ENCODE measurements at places on chromosomes 13 and 19. TPM values are rescaled to one million over a fixed set of nuclear protein-coding genes. Genes with fewer than 3 reads are reported as not detected.

FGF14 gene
- total RNA-seq = 3.1 TPM

SYT5 gene
- total RNA-seq = not detected

APOC4 gene
- not detected for total RNA-seq

ZNF534 gene
- not detected for total RNA-seq

ZNF561 gene
- 30.3 TPM for total RNA-seq

TSSK6 gene
- 3.3 TPM for total RNA-seq

ZFR2 gene
- not detected for total RNA-seq

COX7A1 gene
- total RNA-seq = 13.5 TPM

DCLK1 gene
- total RNA-seq = 4.2 TPM

MEX3D gene
- 18.0 TPM for total RNA-seq

DNA sequence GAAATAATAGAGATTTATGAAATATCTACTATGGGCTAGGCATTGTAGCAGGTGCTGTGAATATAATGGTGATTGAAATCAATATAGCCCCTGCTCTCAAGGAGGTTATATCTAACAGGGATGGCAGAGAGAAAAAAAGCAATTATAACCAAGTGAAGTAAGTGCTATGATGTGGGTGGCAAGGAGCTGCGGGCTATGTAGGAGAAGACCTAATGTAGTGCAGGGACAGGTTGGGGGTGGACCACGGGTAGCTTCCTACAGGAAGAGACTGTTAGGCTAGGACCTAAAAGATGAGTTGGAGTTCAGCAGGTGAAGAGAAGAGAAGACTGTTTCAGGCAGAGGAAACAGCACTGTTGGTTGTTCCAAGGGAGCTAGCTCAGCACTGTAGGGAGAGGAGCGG, 311.0 kb downstream of the KCNRG start:
- DNase-seq = no peak

- DNase-seq = no peak
Observed at GRCh38 chr19:53960886-53961285, 1.9 kb upstream of the CACNG8 start.

GRCh38 chr13:61358599-61358998, 57.0 kb downstream of the PCDH20 start:
- DNase-seq = no peak

- no peak for DNase-seq
Observed at GRCh38 chr13:49110913-49111170, 109.3 kb upstream of the MLNR start.

GRCh38 chr19:7926021-7926726, at the start of gene CTXN1:
TSS of gene CTXN1 (minus strand) at chr19:7926135. CDS start at chr19:7925538, 597 bp downstream.
- DNase-seq = peak; percentile 97

DNA sequence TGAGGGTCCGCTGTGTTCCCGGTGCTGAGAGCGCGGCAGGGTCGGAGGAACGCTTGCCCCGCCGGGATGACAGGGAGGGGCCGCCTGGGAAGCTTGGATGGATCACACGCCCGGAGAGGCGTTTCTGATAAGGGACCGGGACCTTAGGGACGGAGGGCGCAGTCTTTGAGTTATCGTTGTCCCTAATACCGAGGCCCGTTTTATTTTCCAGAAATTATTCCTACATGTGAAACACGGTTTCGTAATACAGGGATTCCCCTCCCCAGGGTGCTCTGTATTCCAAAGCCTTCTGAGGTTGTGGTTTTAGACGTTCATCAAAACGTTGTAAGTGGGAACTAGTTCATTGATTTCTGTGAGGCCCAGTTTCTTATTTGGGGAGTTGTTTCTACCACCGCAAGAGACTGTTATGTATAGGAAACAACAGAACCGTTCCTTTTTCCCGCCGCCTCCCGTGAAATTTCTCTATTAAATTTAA, 752 bp downstream of the PDCD5 start:
- no peak for DNase-seq

DNA sequence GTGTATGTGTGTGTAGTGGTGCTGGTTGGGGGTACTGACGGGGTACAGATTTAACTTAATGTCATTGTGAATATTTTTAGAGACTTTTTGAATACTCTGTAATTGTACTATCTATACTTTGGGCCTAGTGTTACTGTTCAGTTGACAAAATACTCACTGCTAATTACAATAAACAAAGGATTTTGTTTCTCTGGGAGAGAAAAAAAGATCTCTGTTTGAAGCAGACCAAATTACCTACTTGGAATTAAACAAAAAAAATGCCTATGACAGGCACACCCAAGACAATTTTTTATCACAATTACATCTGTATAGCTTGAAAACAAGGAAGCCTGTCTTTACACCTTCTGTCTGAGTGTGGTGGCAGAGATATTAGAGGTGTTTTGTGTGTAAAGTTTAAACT, 45.1 kb downstream of the OLFM4 start:
- no peak for DNase-seq

GRCh38 chr13:100434010-100434763, 154.4 kb downstream of the GGACT start:
- no peak for DNase-seq

DNA sequence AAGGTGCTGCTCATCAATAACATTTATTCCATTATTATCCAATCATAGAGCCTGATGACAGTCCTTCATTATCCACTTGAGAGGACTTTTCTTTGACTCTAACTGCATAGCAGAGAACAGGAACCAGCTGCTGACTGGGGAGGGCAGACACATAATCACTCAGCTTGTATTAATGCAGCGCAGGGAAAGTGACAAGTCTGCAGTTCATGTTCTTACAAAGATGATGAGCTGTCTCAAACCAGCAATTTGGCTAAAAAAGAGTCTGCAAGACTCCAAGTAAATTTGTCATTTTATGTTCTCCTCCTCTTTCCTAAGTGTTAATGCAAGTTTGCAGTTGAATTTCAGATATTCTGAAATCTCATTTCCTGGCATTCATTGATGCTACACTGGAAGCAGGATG, 40.0 kb upstream of the CBY2 start:
- no peak for DNase-seq

DNA sequence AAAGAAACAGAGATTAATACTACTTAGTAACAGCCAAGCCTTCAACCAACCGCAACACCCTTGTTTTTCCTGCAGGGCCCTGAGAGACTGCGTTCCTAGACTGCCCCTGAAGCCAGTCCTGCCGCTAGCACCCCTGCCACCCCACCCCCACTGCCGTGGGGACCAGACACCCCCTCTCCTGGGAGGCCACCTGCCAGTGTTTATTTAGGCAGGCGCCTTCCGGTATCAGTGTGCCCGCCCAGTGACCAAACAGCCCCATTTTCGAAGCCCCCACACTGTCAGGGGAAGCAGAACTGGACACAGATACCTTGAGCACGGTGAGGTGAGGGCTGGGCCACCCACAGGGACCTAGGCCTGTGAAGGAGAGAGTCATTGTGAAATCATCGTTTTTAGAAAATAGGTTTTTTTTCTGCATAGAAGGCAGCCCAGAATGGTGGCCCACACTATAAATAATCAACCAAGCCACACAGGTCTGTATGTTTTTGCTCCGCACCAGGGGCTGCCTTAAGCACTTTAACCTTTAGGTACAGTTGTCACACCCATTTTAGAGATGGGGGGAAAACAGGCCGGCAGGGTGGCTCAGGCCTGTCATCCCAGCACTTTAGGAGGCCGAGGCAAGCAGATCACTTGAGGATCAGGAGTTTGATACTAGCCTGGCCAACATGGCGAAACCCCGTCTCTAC, 3.5 kb upstream of the TLE5 start:
- DNase-seq = no peak

DNA sequence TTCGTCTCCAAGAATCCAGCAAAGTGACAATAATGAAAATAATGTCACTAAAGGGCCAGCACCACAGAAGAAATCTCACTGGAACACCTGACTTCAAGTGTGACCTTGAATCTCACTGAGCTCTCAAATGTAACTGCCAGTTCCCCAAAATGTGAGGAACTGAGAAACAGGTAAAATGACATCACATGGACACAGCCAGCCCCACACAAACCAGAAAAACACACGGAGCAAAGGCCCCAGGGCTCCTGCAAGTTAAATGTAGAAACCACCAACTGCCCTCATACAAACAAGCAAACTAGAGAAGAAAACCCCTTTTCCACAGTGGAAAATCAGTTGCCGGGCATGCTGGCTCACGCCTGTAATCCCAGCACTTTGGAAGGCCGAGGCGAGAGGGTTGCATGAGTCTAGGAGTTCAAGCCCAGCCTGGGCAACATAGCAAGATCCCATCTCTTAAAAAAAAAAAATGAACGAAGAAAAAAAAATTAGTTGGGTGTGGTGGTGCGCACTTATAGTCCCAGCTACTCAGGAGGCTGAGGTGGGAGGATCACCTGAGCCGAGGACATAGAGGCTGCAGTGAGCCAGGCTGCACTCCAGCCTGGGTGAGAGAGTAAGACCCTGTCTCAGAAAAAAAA, 8.7 kb upstream of the KANK2 start:
- DNase-seq = no peak

GRCh38 chr19:6739390-6739882, at the start of gene TRIP10:
TSS of gene TRIP10 (plus strand) at chr19:6739680. CDS start at chr19:6739762, 82 bp downstream.
- peak; percentile 90 for DNase-seq

DNA sequence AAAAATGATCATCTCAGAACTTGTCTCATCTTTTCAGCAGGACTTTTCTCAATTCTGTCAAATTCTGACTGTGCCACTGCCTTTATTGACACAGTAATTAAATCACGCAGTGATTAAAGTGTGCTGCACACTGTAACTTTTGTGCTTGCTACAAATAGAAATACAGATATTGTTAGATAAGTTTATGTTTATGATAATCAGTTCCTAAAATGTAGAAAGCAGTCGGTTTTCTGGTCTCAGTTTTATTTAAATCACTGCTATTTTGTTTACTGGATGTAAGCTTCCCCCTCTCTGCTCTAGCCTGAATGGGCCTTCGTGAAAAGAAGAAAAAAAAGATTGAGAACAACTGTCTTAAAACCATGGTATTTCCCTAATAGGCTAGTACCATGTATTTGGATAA, 258.8 kb upstream of the STARD13 start:
- DNase-seq = no peak

DNA sequence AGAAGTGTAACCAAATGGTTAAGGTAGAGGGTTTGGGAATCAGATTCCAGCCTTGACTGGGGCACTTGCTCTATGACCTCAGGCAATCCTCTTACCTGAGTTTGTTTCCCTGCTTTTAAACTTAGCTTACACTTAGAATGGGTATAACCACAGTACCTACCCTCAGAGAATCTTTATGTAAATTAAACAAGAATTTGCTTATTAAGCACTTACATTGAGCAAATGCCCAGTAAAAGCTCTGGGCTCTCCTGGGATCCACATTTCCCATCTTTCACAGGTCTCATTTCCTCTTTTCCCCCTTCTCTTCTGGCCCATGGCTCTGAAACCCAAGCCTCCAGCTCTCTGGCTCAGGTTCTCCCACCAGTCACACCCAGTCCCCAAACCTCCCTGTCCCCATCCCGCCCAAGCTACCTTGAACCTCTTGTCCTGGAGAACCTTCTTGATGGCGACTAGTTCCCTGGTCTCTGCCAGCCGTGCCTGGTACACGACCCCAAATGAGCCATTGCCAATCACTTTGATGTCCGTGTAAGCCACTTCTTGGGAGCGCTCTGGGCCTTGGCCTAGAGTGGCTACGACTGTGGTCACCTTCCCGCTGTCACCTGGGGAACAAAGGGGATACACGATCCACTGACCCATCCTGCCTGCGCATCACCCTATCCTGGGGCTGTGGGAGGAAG, 2.7 kb downstream of the GSK3A start:
- no peak for DNase-seq

- no peak for DNase-seq
Observed at GRCh38 chr13:80501556-80501955, 160.6 kb upstream of the SPRY2 start.

DNA sequence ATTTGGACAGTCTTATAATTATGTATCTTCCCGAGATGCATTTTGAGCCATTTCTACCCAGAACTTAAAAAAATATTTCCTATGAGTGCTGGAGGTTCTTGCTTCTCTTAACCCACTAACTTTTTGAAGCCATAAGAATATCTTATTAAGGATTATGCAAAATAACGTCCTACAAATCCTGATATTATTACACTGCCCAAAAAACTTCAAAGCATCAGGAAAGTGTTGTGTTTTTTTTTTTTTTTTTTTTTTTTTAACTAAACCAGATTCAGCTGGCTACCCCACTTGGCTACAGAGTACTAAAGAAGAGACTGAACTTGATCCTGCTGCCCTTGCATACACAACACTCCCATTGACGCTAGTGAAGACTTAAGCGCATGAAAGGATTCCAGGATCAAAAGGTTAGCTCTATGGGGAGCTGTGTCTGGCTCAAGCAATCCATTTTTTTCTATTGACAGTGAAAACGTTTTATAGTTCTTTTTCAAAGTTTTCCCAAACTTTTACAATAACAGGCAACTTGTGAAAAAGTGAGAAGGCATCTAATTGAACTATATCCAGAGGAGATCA, 141.4 kb downstream of the KCNRG start:
- no peak for DNase-seq

DNA sequence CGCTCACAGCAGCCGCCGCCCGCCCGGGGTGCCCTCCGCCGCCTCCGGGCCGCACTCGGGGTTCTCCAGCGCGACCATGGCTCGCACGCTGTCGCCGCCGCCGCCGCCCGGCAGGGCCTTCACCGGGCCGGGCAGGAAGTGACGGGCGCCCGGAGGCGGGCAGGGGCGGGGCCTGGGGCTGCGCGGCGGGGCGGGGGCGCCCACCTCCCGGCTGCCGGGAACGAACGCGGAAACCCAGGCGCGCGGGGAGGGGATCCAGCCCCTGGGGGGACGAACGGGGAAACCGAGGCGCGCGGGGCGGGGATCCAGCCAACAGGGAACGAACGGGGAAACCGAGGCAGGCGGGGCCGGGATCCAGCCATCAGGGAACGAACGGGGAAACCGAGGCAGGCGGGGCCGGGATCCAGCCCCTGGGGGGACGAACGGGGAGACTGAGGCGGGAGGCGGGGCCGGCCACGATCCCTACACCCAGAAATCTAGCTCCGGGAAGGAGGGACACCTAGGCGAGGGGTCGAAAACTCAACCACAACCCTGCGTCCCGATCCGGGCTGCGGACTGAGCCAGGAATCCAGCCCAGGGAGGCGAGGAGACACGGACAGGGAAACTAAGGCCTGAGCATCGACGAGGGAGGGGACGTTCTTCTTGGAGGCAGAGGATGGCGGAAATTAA, at the start of gene R3HDM4:
TSS of gene R3HDM4 (minus strand) at position 140 of the 669 bp plus-strand sequence. CDS start at position 78, 62 bp downstream.
- peak; percentile 84 for DNase-seq

DNA sequence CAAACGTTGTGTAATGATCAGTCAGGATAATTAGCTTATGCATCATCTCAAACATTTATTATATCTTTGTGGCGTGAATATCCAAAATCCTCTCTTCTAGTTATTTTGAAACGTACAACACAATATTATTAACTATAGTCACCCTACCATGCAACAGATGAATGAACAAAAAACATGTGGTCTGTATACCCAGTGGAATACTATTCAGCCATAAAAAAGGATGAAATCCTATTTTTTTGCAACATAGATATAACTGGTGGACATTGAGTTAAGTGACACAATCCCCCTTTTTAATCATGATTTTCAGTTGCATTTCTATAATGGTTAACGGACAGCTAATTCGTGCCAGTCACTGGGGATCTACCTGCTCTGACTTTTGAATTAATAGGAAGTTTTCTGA, 145.6 kb downstream of the SOX1 start:
- DNase-seq = no peak

- no peak for DNase-seq
Observed at GRCh38 chr13:113040597-113041292, 64.8 kb upstream of the F7 start.

GRCh38 chr13:31001647-31002046, 69.2 kb downstream of the TEX26 start:
- DNase-seq = peak; percentile 25

GRCh38 chr13:85236413-85236812, 562.8 kb downstream of the SLITRK6 start:
- no peak for DNase-seq

All from upper lobe of left lung (tissue), 6 donors.